ENCODE measurements at places on chromosomes 3 and 15. TPM values are rescaled to one million over a fixed set of nuclear protein-coding genes. Genes with fewer than 3 reads are reported as not detected.

- no peak for DNase-seq
These were observed 69.6 kb upstream of the FAM174B start for GRCh38 chr15:92725171-92725570.

Gene CHRM5
- total RNA-seq, result not detected

DNA sequence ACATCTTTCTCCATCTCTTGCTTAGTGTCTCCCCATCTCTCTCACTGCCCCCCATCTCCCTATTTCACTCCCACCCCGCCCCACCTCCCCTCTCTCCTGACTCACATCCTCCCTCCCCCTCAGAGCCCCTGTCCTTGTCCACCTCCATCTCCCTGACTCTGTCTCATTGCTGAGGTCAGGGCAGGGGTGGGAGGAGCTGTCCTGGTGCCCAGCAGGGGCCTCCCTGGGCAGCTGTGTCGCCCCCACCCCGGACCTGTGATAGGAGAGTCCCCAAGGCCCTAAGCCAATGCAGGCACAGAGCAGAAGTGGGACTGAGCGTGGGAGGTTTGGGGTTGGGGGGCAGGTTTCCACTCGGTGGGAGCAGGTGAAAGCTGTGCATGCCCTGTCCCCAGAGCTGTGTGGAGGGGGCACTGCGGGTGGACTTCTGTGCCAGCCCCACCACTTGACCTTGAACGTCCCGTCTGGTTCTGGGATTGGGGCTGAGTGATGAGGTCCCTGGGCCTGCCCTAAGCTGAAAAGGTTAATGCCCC lies 210.8 kb downstream of the TBC1D2B start:
- no peak for DNase-seq

DNA sequence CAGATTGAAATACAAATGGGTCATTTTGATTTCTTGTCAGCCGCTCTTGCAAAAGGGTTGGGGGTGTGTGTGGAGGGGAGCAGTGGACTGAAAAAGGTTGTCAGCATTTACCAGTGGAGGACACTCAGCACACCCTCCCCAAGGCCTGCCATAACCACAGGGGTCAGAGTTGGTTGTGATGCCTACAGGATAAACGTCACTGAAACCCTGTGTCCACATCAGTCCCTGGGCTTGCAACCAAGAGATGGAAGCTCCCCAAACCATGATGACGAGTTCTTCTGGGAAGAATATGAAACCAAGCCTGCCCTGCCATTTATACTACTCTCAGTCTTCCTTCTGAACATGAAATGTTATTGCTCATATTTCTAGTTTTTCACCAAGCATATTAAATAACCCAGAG lies 54.0 kb upstream of the UMPS start:
- DNase-seq, result no peak

DNA sequence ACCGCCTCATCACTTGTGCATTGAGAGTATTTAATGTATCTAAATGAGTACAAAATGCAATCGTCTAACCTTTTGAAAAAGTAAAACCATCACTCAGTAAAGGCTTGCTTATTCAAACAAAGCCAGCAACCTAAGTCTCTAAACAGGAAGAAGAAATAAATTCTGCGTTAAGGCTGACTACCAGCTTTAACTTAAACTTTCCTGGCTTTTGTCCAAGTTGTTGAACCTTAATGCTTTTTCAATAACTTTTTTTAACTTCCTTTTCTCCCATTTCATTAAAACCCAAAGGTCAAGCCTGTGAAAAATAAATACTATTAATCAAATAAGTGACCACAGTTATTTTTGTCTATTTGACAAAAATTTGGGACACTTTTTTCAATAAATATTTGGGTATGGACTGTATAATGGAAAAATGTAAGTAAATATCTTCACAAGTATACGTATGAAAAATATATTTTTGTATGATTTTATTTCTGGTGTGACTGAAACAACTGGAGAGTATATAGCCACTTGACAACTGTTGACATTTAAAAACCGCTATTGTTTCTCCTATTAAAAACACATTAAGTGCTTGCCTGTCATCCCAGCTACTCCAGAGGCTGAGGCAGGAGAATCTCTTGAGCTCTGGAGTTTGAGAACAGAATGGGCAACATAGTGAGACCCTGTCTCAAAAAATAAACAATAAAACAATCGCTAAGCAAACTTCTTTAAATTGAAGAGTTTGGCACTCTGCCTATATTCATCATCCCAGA lies 2.9 kb downstream of the KLHL24 start:
- DNase-seq, result no peak

DNA sequence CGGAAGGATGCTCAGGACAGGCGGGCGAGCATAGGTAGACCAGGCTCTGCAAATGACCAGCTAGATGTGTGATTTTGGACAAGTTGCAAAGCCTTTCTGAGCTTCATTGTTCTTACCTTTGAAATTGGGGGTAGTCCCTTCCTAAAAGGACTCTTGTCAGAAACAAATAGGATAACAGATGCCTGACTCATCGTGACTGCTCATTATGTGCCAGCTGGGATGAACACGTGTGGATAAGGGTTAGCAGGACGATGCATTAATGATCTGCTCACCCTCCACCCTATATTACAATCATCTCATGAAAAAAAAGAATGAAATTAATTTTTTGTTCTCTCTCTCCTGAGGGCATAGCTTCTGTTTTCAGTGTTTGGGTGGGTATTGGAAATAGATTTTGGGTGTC lies 223.4 kb downstream of the NR2F2 start:
- no peak for DNase-seq

DNA sequence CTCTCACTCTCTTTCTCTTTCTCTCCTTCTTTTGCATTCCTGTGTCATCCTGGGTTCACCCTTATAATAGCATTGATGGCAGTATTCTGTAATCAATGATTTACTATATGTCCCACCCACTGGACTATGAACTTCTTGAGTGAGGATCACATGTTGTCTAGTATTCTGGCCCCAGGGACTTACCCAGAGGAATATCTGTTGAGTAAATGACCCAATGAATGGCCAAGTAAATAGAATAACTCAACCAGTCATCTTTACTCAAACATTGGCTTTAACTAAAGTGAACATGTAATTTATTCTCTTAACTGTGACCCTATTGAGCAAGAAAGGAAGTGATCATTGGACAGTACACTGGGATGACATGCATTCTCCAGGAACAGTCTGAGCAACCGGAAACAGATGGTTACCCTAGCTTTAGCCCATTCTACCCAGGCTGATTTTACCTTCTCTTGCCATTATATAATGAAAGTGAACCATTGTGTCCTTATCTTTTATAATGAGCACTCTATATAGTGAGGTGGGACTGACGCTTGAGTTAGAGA lies 94.5 kb upstream of the SOX14 start:
- DNase-seq, result no peak

- DNase-seq, result no peak
These were observed 397.2 kb downstream of the OCA2 start for GRCh38 chr15:27701956-27702355.

Gene IRAK2
- 0.20 TPM for total RNA-seq

Gene USP13
- 28.5 TPM for total RNA-seq

Gene RLBP1
- total RNA-seq, result not detected

Gene NAA80
- total RNA-seq, result 13.3 TPM

GRCh38 chr3:4495294-4496086 lies 2.3 kb downstream of the ITPR1 start:
- no peak for DNase-seq

- DNase-seq, result no peak
These were observed 82.9 kb upstream of the CDAN1 start for GRCh38 chr15:42819786-42820185.

Gene PTX3
- total RNA-seq, result 2.4 TPM

DNA sequence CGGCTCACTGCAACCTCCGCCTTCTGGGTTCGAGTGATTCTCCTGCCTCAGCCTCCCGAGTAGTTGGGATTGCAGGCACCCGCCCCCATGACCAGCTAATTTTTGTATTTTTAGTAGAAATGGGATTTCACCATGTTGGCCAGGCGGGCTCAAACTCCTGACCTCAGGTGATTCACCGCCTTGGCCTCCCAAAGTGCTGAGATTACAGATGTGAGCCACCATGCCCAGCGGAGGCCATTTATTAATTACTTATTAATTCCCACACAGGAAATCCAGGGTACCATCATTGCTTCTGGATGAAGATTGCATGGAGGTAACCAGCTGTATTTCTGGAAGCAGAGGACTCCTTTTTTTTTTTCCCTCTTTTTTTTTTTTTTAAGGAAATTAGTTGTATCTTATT lies 37.8 kb downstream of the MAP4 start:
- no peak for DNase-seq

Gene FAM81A
- not detected for total RNA-seq

DNA sequence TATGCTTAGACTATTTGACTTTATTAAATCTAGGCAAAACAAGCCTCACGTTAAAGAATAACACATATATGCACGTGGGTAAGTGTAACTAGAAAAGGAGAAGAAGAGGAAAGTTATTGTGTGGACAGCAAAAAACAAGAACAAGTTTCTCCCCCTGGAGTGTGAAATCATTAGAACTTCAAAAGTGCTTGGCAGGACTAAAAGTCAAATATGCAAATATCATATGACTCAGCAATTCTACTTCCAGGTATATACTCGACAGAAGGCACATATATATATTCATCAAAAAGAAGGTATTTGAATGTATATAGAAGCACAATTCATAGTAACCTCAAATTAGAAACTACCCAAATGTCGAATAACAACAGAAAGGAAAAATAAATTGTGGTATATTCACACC lies 68.9 kb upstream of the STXBP5L start:
- DNase-seq, result no peak

DNA sequence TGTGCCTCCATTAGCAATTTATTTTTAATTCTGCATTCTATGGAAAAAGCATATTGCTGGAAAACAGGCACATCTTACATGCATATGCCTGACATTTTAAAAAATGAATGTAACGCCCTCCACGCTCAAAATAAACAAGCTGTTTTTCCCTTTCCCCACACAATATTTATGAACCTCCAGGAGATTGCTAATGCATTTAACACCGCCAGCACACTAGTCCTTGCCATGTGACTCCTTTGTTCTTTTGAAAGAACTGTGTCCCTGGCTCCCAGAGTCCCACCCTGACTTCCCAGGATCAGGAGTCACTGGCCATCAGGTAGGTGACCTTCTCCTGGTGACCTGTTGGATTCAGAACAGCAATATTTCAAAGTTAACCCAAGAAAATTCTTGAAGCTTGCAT lies 571.2 kb upstream of the CFAP20DC start:
- DNase-seq, result no peak

GRCh38 chr3:192991356-192991755 lies 73.7 kb upstream of the MB21D2 start:
- DNase-seq, result no peak

GRCh38 chr3:193996221-193996620 lies 139.7 kb upstream of the HES1 start:
- no peak for DNase-seq

GRCh38 chr15:39874890-39875549 lies 45.0 kb downstream of the GPR176 start:
- DNase-seq, result peak; percentile 30

Gene FOXL2
- not detected for total RNA-seq

DNA sequence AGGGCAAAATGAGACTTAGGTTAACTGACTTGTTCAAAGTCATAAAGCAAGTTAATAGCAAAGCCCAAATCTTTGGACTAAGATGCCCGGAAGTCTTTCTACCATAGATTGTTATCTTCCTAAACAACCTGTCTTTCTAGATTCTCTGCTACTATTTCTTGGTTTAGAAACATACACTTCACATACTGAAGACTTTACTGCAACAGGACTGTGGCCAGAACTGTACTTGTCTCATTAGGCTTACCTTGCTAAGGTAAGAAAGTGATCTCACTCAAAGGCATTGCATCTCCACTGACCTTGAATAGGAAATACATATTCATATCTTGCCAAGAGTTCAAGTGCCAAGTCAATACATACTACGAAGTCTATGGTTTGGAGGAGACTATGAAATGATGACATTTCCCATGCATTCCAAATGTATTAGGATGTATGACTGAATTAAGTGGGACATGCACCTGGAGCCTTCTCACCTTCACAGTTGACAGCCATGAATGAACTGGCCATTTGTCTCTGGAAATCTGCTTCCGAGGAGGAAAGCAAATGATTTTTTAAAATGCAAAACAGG lies 5.0 kb downstream of the ZDHHC3 start:
- no peak for DNase-seq

DNA sequence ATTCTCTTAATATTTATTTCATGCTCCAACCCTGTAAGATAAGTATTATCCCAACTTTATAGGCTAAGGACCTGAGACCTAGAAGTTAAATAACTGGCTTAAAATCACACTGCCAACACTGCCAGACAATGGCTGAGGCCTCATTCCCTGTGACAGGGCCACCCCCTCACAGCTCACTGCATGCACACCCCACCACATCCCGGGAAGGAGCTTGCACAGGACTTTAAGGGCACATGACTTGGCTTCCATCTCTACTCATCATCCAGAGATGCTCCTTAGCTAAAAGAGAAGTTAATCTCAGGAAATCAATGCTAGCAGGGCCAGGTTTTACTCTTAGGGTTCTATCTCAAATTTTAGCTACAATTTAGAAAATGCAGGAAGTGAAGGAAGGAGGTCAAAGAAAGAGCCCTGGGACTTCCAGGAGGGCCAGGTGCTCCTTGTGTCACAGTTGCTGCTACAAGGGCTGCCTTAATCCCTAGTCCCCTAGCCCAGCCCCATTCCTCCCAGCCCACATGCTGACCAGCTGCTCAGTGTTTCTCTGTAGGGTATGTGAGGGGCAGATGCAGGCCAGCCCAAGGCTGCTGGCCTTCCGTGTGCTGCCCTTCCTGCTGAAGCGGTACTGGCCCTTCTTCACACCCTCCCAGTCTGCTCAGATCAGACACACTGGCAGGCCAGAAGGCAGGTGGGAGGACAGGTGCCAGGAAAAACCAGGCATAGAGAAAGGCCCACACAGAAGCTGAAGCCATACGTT lies 53.5 kb downstream of the WWTR1 start:
- peak; percentile 60 for DNase-seq

Gene EPHA3
- total RNA-seq, result 9.9 TPM

DNA sequence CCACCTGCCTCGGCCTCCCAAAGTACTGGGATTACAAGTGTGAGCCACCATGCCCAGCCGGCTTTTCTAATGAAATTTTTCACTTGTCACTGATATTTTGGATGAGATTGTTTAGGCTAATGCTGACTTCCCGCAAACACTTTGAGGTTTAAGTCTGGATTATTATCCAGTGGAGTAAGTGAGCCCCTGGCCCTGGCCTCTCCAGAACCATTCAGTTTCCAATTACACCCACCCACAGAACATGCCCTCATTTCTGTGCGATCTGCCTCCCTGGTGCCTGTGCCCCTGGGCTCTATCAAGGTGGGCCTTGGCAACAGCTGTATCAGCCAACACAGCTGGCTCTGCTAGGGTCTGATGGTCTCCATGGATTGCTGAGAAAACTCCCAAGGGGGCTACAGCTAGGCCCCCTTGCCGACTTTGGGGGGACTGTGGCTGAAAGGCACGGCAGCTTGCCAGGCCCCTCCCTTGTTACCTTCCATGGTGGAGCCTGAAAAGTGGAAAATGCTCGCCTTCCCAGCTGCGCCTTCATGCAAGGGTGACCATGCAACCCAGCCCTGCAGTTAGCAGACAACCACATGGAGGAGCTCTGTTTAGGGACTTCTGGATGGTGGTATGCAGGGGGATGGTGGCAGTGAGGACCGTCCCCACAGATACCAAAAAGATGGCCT lies 288.9 kb downstream of the FAM43A start:
- no peak for DNase-seq
